ENCODE measurements at places on chromosomes 12 and 14. TPM values are rescaled to one million over a fixed set of nuclear protein-coding genes. Genes with fewer than 3 reads are reported as not detected.

DNA sequence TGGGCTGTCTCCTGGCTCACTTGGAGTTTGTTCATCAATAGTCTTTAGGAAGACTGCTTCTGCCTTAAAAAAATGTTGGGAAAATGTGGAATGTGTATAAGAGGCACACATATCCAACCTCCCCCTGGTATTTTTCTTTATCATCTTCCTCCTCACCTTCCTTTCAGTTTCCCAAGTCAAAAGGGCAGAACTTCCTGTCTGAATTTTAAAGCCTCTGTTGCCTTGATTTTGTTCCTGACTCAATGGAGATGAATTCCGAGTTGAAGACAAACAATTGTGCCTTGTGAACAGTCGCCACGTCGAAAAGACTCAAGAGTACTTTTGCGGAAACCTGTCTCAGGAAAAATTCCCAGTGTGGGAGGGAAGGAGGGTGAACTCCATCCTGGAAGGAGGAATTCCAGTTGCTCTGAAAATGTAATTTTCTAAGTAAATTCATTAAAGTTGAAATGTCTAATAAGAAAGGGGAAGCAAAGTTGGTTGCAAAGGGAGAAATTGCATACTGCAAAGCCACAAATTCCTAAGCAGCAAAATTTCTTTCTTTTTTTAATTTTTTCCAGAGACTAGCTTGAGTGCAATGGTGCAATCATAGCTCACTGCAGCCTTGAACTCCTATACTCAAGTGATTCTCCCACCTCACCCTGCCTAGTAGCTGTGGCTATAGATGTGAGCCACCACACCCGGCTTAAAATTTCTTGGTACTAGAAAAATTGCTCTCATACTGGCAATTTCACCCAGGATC lies 50.2 kb upstream of the ELK3 start:
- no peaks in the 10 kb centered on the region for H3K27me3 ChIP-seq
- no peak overlapping the region for H3K27ac ChIP-seq
- no peaks in the 10 kb centered on the region for H3K36me3 ChIP-seq
- H3K4me1 ChIP-seq, result no peaks in the 10 kb centered on the region
- no peak overlapping the region for H3K4me3 ChIP-seq

- no peak overlapping the region for H3K4me3 ChIP-seq
- H3K27me3 ChIP-seq, result no peaks in the 10 kb centered on the region
- H3K27ac ChIP-seq, result no peak overlapping the region
- DNase-seq, result peak; percentile 32
These were observed 23.5 kb downstream of the OTUB2 start for GRCh38 chr14:94049625-94050023.

- no peaks in the 10 kb centered on the region for H3K27me3 ChIP-seq
- peaks cover 100% of the 10 kb centered on the region for H3K4me1 ChIP-seq
- no peak for DNase-seq
- H3K27ac ChIP-seq, result peak overlapping the region; percentile 78
- no peaks in the 10 kb centered on the region for H3K36me3 ChIP-seq
These were observed 124.7 kb downstream of the DAAM1 start for GRCh38 chr14:59313144-59313651.

- no peak overlapping the region for H3K4me3 ChIP-seq
- no peak for DNase-seq
- H3K27me3 ChIP-seq, result no peaks in the 10 kb centered on the region
- H3K27ac ChIP-seq, result no peak overlapping the region
These were observed 11.9 kb downstream of the PPP1R36 start for GRCh38 chr14:64561631-64562030.

- H3K4me3 ChIP-seq, result no peak overlapping the region
- no peak for DNase-seq
- no peaks in the 10 kb centered on the region for H3K36me3 ChIP-seq
- no peaks in the 10 kb centered on the region for H3K27me3 ChIP-seq
- no peaks in the 10 kb centered on the region for H3K4me1 ChIP-seq
These were observed 396.0 kb upstream of the PRICKLE1 start for GRCh38 chr12:42985506-42985905.

GRCh38 chr12:43988838-43989560 lies 153.1 kb downstream of the TMEM117 start:
- DNase-seq, result no peak
- H3K4me1 ChIP-seq, result peaks cover 14% of the 10 kb centered on the region
- H3K36me3 ChIP-seq, result no peaks in the 10 kb centered on the region
- H3K27me3 ChIP-seq, result no peaks in the 10 kb centered on the region
- no peak overlapping the region for H3K27ac ChIP-seq
- H3K4me3 ChIP-seq, result no peak overlapping the region

DNA sequence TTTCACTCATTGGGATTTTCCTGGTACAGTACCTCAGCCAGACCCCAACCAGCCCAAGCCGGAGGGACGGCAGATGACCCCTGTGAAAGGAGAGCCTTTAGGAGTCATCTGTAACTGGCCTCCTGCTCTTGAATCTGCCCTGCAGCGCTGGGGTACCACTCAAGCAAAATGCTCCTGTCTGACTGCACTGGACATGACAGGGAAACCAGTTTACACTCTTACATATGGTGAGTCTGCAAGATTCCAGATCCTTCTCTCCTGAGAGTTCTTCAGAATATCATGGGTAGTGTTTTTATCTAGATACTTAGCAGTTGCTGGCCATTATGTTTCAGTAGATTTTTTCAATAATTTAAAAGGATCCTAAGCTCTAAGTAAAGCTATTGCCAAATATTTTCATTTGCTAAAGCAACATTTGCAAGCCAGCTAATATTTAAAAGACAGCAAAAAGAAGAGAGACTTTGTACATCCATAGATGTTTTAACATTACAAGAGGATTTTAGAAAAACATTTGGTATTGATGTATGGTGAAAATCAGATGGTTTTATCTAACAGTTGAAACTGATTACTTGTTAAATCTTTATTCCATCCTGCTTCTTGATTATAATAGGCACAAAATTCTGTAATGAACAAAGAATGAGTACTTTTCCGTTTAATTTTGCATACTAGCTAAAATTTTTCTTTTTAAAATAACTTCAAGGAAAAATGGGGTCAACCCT lies 85.1 kb upstream of the ATF1 start:
- no peak for DNase-seq
- H3K27me3 ChIP-seq, result no peaks in the 10 kb centered on the region
- H3K4me3 ChIP-seq, result no peak overlapping the region
- H3K36me3 ChIP-seq, result peaks cover 6% of the 10 kb centered on the region
- H3K4me1 ChIP-seq, result no peaks in the 10 kb centered on the region

DNA sequence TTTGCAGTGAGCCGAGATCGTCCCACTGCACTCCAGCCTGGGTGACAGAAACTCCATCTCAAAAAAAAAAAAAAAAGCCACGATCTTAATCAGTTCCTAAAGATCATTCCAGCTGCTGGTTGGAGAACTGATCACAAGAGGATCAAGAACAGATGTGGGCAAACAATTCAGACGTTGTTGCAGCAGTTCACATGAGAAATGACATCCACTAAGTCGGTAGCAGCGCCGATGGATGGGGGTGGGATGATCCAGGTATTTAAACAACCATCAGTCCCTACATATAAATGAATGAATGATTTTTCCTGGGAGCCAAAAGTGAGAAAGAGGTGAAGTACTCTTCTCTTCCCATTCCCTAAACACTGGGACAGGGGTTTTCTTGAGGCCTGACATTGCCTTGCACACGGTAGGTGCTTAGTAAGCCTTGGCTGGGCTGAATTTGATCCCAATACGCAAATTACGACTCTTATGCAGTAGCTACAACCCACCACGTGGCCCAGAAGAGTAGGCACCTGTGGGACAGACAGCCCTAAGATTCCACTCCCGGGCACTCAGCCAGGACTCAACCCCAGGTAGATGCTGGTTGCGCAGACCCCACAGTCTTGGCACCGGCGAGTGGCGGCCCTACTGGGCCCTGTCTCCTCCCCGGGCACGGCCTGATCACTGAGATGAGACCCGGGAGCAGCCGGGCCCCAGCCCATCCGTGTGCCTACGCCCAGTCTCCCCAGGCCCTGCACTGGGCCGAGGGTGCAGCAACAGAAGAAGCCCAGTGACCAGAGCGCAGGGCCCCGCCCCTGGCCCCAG lies 565 bp downstream of the SPRYD3 start:
- peak; percentile 53 for DNase-seq
- peaks cover 22% of the 10 kb centered on the region for H3K36me3 ChIP-seq
- H3K27ac ChIP-seq, result peak overlapping the region; percentile 97
- peak overlapping the region; percentile 77 for H3K4me3 ChIP-seq
- no peaks in the 10 kb centered on the region for H3K27me3 ChIP-seq

GRCh38 chr14:89621009-89621421 lies 204.0 kb upstream of the FOXN3 start:
- no peak overlapping the region for H3K4me3 ChIP-seq
- H3K27me3 ChIP-seq, result no peaks in the 10 kb centered on the region
- no peak for DNase-seq
- H3K36me3 ChIP-seq, result no peaks in the 10 kb centered on the region
- peaks cover 30% of the 10 kb centered on the region for H3K4me1 ChIP-seq

DNA sequence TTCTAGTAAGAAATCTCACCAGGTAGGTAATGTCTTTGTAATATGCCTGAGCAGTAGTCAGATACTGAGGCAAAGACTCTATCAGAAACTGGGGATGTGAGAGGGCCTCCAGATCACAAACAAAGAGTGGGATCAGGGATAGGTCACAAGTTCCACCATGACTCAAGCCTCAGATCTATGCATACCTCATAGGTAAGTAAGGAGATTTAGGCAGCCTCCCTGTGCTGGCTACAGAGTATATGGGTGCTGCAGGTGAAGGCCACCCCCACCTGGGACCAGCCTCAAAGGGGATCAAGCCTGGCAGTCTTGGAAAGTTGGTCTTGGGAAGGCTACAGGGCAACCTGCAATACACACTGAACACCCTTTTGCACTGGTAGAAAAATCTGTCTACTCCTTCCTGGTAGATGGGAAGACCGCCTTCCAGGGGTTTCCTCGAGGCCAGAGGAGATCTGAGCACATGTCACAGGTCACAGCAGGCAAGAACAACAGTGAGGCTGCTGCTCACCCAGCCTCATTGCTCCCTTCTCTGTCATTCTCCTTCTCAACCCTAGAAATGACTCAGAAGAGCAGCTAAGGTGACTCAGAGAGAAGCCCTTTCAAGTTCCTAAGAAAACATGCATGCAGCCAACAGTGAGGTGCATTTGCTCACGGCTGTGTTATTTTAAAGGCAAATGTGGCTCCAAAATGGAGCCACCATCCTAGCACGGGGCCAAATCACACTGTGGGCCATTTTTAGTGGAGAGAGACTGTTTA lies 143.4 kb upstream of the CDKN3 start:
- H3K4me3 ChIP-seq, result no peak overlapping the region
- H3K4me1 ChIP-seq, result peaks cover 9% of the 10 kb centered on the region
- DNase-seq, result no peak
- H3K27me3 ChIP-seq, result no peaks in the 10 kb centered on the region

DNA sequence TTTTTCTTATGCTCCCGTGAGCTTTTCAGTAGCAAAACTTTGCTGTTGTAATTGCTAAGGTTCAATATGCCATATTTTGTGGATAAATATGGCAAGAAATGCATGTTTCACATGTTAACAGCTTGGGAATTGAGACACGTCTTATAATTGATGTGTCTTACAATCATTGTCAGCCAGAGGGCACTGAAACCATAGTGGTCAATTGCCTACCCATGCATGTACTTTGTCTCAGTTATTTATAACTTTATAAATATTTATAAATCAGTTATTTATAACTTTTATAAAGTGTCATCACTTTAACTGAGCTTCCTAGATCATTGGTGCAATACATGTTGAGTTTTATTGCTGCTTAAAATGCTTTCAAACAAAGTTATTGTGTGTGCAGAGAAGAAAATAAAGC lies 82.0 kb downstream of the CATSPERB start:
- H3K27me3 ChIP-seq, result no peaks in the 10 kb centered on the region
- H3K4me1 ChIP-seq, result no peaks in the 10 kb centered on the region
- H3K36me3 ChIP-seq, result no peaks in the 10 kb centered on the region
- no peak overlapping the region for H3K27ac ChIP-seq
- no peak overlapping the region for H3K4me3 ChIP-seq
- DNase-seq, result no peak

GRCh38 chr12:57837864-57838562 lies 8.5 kb downstream of the CTDSP2 start:
- H3K4me3 ChIP-seq, result no peak overlapping the region
- peak overlapping the region; percentile 100 for H3K27ac ChIP-seq
- peaks cover 100% of the 10 kb centered on the region for H3K4me1 ChIP-seq
- H3K36me3 ChIP-seq, result no peaks in the 10 kb centered on the region

GRCh38 chr12:6476489-6476888 lies 6.0 kb upstream of the VAMP1 start:
- H3K4me3 ChIP-seq, result no peak overlapping the region
- H3K36me3 ChIP-seq, result no peaks in the 10 kb centered on the region
- peak overlapping the region; percentile 65 for H3K27ac ChIP-seq
- H3K4me1 ChIP-seq, result peaks cover 1% of the 10 kb centered on the region
- no peak for DNase-seq

- DNase-seq, result no peak
- peaks cover 53% of the 10 kb centered on the region for H3K4me1 ChIP-seq
- no peaks in the 10 kb centered on the region for H3K27me3 ChIP-seq
- no peak overlapping the region for H3K4me3 ChIP-seq
- H3K36me3 ChIP-seq, result no peaks in the 10 kb centered on the region
- H3K27ac ChIP-seq, result peak overlapping the region; percentile 92
These were observed 2.0 kb upstream of the PCNX1 start for GRCh38 chr14:70905301-70905700.

- no peaks in the 10 kb centered on the region for H3K4me1 ChIP-seq
- H3K36me3 ChIP-seq, result no peaks in the 10 kb centered on the region
- no peak overlapping the region for H3K27ac ChIP-seq
These were observed 437.3 kb downstream of the MED13L start for GRCh38 chr12:115840159-115840558.

DNA sequence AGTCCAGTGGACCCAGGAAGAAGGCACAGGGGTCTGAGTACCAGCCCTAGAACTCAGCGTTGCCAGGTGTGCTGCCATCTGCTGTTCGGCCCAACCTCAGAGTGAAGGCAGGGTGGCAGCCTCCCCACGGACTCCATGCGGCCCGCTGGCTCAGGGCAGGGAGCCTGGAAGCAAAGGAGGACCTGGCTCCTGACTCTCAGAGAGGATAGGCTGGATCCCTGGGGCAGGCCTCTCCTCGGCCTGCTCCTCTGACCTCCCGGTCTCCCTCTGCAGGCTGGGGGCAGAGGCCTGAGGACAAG lies 10.1 kb downstream of the MCRS1 start:
- H3K36me3 ChIP-seq, result peaks cover 40% of the 10 kb centered on the region
- no peak for DNase-seq
- no peak overlapping the region for H3K27ac ChIP-seq
- H3K4me1 ChIP-seq, result no peaks in the 10 kb centered on the region
- H3K27me3 ChIP-seq, result no peaks in the 10 kb centered on the region

GRCh38 chr12:84983289-84983688 lies 52.8 kb downstream of the TSPAN19 start:
- H3K4me3 ChIP-seq, result no peak overlapping the region
- no peak for DNase-seq
- no peaks in the 10 kb centered on the region for H3K27me3 ChIP-seq
- no peaks in the 10 kb centered on the region for H3K36me3 ChIP-seq
- H3K27ac ChIP-seq, result no peak overlapping the region

The TMEM263 gene
- 12.6 TPM for polyA plus RNA-seq

The TWF1 gene
- 168 TPM for polyA plus RNA-seq

The CDK4 gene
- 43.2 TPM for polyA plus RNA-seq

The GPR84 gene
- polyA plus RNA-seq, result 0.92 TPM

The TBX5 gene
- polyA plus RNA-seq, result not detected

The CKAP4 gene
- polyA plus RNA-seq, result 49.1 TPM
